RWPE2 (cell line): ENCODE measurements at places on chromosomes 3 and 15.

GRCh38 chr3:111227216-111227615 is 155.6 kb downstream of the NECTIN3 start:
- no peaks in the 10 kb centered on the region for H3K4me1 ChIP-seq
- H3K27ac ChIP-seq: no peak overlapping the region
- DNase-seq: no peak
- H3K4me3 ChIP-seq: no peak overlapping the region
- no peaks in the 10 kb centered on the region for H3K27me3 ChIP-seq
- H3K36me3 ChIP-seq: no peaks in the 10 kb centered on the region

DNA sequence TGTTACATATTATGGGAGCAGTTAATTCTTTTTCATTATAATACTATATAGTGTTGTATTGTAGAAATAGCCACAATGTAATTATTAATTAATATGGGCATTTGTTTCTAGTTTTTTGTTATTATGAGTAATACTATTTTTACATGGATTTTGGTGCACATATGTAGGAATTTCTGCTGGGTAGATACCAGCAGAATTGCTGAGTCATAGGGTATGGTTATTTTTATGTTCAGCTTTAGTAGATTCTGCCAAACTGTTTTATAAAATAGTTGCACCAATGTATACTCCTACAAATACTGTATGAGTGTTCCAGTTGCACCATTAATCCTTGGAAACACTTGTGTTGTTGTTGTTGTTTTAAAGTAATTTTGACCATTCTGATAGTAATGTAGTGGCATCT is 91.5 kb downstream of the SH3GL3 start:
- no peaks in the 10 kb centered on the region for H3K27me3 ChIP-seq
- H3K4me1 ChIP-seq: no peaks in the 10 kb centered on the region
- no peak for DNase-seq
- no peak overlapping the region for H3K4me3 ChIP-seq
- H3K36me3 ChIP-seq: no peaks in the 10 kb centered on the region

DNA sequence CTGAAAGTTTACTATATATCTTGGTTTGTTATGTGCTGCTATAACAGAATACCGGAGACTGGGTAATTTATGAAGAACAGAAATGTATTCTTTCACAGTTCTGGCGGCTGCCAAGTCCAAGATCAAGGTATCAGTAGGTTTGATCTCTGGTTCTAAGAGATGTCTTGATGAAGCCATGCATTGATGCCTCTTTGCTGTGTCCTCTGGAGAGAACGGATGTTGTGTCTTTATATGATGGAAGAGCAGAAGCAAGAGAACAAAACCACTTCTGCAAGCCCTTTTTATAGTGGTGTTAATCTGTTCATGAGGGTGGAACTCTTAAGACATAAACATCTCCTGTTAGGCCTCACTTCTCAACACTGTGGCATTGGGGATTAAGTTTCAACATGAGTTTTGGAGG is 62.7 kb downstream of the TCF12 start:
- DNase-seq: no peak
- H3K27me3 ChIP-seq: no peaks in the 10 kb centered on the region
- no peak overlapping the region for H3K4me3 ChIP-seq
- H3K36me3 ChIP-seq: no peaks in the 10 kb centered on the region
- H3K27ac ChIP-seq: no peak overlapping the region

DNA sequence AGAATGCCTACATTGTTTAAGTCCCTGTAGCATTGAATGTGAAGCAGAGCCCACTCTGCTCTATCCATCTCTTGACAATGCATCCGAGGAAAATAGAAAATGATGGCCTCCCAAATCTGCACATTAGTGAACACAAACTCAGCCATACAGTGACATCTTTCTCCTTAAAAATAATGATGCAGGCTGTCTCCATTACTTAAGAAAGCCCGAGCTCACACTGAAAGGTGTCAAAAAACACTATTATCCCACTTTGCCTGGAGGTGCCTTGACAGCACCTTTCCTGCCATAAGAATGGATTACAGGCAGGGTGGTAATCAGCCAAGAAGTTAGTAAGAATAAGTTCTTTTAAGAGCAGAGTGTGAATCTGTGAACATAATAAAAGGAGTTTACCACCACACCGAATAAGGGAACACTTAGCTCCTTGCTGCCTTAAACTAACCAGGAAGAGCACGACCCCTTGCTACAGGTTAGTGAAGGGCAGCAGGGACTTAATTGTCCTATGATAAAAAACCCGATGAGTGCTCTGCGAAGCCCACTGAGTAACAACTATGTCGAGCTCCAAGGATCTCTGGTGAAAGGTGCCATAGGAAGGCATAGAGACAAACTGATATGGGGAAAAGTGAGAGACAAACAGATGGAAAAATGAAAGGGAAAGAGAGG is 123.2 kb upstream of the TUSC7 start:
- DNase-seq: no peak
- H3K27ac ChIP-seq: no peak overlapping the region
- H3K4me3 ChIP-seq: no peak overlapping the region
- no peaks in the 10 kb centered on the region for H3K36me3 ChIP-seq

DNA sequence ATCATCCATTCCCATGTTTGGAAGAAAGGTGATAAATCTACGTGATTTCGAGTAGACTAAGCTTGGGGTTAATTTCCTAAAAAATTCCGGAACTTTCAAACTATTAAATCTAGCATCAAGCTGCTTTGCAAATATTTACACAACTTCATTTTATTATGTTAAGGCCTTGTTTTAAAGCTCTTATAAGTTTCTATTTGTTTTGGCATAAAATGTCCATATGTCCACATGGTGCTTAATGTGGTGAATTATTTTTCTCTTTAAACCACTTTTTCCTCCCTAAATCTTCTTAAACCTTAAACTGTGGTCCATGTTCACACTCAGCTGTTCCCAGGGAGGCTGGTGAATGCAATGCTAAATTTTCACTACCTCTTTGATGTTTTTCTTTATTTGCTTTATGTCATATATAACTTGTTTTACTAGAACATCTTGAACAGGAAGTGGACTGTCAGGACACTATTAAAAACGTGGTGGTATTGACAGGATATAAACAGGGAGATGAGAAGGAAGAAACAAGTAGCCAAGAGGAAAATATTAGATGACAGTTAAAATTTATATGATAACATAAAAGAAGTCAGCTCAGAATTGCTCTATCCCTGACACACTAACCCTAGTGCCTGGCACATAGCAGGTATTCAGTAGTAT is 72.5 kb upstream of the AGTR1 start:
- peaks cover 8% of the 10 kb centered on the region for H3K4me1 ChIP-seq
- no peak overlapping the region for H3K4me3 ChIP-seq
- DNase-seq: no peak
- H3K27ac ChIP-seq: no peak overlapping the region

- H3K27me3 ChIP-seq: no peaks in the 10 kb centered on the region
- no peak overlapping the region for H3K27ac ChIP-seq
- no peaks in the 10 kb centered on the region for H3K36me3 ChIP-seq
- H3K4me3 ChIP-seq: no peak overlapping the region
- DNase-seq: no peak
Measured at GRCh38 chr3:37793889-37794591, 67.6 kb upstream of the CTDSPL start.

- H3K36me3 ChIP-seq: no peaks in the 10 kb centered on the region
- H3K4me1 ChIP-seq: no peaks in the 10 kb centered on the region
- no peak for DNase-seq
- no peaks in the 10 kb centered on the region for H3K27me3 ChIP-seq
- no peak overlapping the region for H3K4me3 ChIP-seq
Measured at GRCh38 chr15:39056357-39056756, 491.7 kb upstream of the RASGRP1 start.
